ENCODE measurements at places on chromosomes 2 and 18.

GRCh38 chr18:53115876-53116585 lies 776.0 kb downstream of the DCC start:
- no peak for ATAC-seq

DNA sequence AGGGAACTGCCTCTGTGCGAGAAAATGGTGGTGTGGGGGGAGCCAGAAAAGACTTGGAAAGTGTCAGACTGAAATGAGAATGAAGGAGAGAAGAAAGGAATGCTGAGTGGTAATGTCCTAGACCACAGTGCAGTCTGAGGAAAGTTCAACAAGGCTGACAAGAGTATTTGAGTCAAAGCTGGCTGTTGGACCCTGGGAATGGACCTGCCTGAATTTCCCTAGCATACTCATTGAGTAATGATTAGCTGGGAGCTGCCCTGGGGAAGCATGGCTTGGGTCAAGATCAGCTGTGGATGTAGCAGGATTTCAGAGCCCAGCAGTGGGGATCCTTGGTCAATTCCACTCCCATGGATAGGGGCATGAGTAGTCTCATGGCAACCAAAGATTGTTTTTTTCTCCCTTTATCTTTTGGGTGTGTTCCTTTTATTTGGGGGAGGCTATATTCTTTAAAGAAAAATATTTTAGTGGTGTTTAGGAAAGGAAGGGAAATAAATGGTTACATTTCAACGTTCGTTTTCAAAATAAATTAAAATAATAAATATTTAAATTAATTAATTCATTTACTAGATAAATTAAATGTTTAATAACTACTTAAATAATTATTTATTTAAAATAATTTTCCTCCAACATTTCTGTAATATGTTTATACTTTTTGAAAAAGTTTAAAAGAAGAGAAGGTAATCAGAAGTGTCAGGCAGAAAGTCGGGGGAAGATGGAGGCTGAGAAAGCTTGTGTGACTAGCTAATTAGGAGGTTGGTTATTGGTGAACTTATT lies 15.9 kb upstream of the LHCGR start:
- ATAC-seq: no peak

- ATAC-seq: no peak
These were observed 35.8 kb downstream of the CASP10 start for GRCh38 chr2:201218780-201219179.

DNA sequence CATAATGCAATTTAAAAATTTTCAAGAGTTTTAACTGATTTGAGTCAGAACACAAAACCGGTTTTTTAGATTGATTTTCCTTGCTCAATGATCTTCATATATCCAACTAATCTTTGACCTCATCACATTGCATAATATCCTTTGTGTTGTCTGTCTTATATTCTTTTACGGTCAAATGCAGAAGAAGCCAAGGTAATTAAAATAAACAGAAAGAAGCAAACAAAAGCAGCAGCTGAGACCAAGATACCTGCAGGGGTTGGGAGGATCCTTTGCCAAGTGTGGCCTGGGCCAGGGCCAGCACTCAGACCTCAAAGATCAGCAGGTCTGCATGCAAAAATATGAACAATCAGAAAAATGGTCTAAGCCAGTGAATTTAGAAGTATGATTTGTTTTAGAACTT lies 428.9 kb upstream of the NETO1 start:
- ATAC-seq: no peak

All from gastroesophageal sphincter (tissue), 4 donors.